Ovary (tissue), 10 donors: ENCODE measurements at places on chromosomes 4 and X. TPM values are rescaled to one million over a fixed set of nuclear protein-coding genes. Genes with fewer than 3 reads are reported as not detected.

Gene SH3RF1
- total RNA-seq: 31.3 TPM

Gene C1QTNF7
- total RNA-seq: 20.1 TPM

Gene EXOC1
- total RNA-seq: 31.2 TPM

Gene TRAM1L1
- total RNA-seq: 2.2 TPM

Gene GPRIN3
- total RNA-seq: 2.7 TPM

Gene ANXA3
- total RNA-seq: 1.8 TPM

Gene TMSB15A
- total RNA-seq: 6.3 TPM

Gene SSX2
- total RNA-seq: not detected

Gene TMEM129
- 40.8 TPM for total RNA-seq

Gene NWD2
- total RNA-seq: not detected
